ENCODE measurements at places on chromosomes 12 and 14. TPM values are rescaled to one million over a fixed set of nuclear protein-coding genes. Genes with fewer than 3 reads are reported as not detected.

PRIMA1 gene
- total RNA-seq, result 2.3 TPM

EFS gene
- total RNA-seq, result 32.1 TPM

CLEC4C gene
- total RNA-seq, result 0.26 TPM

GRCh38 chr14:64422756-64423155 is 34.6 kb downstream of the MTHFD1 start:
- peaks cover 59% of the 10 kb centered on the region for H3K36me3 ChIP-seq
- no peaks in the 10 kb centered on the region for H3K27me3 ChIP-seq
- peak overlapping the region; percentile 48 for H3K27ac ChIP-seq

DNA sequence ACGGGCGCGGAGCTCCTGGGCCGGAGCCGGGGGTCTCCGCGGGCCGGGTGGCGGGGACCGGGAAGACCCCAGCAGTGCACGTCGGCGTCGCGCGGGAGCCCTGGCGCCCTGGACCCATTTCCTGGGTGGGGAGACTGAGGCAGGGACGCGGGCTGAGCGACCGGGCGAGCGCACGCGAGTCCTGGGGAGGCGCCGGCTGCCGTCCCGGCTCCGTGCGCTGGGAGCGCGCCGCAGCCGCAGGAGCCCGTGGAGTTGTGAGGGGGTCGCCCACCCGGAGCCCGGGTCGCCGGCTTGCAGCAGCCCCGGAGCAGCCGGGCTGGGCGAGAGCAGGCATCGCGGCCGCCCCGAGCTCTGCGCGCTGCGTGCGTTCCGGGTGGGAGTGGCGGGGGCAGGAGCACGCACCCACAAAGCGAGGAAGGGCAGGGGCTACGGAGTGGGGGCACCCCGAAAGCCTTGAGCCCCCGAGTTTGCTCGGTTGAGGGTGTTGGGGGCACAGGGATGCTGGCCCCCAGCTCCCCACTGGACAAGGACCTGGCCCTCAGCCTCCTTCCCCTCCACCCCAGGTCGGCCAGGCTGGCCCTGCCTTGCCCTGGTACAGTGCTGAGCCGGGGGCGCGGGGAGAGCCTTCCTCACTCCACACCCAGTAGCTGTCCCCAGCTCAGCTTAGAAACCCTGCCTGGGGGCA is 620 bp downstream of the MMP17 start:
- H3K36me3 ChIP-seq, result peaks cover 2% of the 10 kb centered on the region
- no peaks in the 10 kb centered on the region for H3K4me1 ChIP-seq
- no peaks in the 10 kb centered on the region for H3K27me3 ChIP-seq
- H3K27ac ChIP-seq, result no peak overlapping the region
- H3K4me3 ChIP-seq, result peak overlapping the region; percentile 88
- DNase-seq, result peak; percentile 51

GRCh38 chr12:94705676-94706075 is 55.3 kb upstream of the TMCC3 start:
- DNase-seq, result no peak
- H3K36me3 ChIP-seq, result no peaks in the 10 kb centered on the region
- no peak overlapping the region for H3K4me3 ChIP-seq
- no peaks in the 10 kb centered on the region for H3K4me1 ChIP-seq
- H3K27ac ChIP-seq, result no peak overlapping the region

- no peak overlapping the region for H3K4me3 ChIP-seq
- no peak for DNase-seq
- no peaks in the 10 kb centered on the region for H3K36me3 ChIP-seq
- H3K27ac ChIP-seq, result no peak overlapping the region
These were observed 157.7 kb downstream of the TTC7B start for GRCh38 chr14:90658541-90658967.

DNA sequence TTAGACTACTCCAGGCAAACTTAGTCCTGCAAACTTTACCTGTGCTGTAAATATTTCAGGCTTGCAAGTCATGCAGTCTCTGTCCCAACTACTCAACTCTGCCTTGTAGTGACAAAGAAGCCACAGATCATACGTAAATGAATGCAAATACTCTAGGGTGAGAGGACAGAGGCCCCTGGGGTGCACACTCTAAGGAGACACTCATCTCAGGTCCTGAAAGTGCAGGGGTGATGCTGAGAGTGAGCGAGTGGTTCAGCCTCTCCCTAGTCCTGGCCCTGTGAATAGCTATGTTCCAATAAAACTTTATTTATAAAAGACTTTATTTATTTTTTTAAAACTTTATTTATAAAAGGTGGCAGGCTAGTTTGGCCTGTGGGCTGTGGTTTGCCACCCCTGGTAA is 34.9 kb downstream of the HCAR2 start:
- H3K27ac ChIP-seq, result no peak overlapping the region
- no peak overlapping the region for H3K4me3 ChIP-seq
- DNase-seq, result peak; percentile 42
- no peaks in the 10 kb centered on the region for H3K27me3 ChIP-seq
- peaks cover 3% of the 10 kb centered on the region for H3K4me1 ChIP-seq

GRCh38 chr12:5612556-5613410 is 180.9 kb downstream of the NTF3 start:
- no peaks in the 10 kb centered on the region for H3K4me1 ChIP-seq
- H3K4me3 ChIP-seq, result no peak overlapping the region
- H3K27me3 ChIP-seq, result no peaks in the 10 kb centered on the region
- DNase-seq, result no peak
- no peaks in the 10 kb centered on the region for H3K36me3 ChIP-seq

- no peak for DNase-seq
- H3K4me3 ChIP-seq, result no peak overlapping the region
- no peak overlapping the region for H3K27ac ChIP-seq
- H3K4me1 ChIP-seq, result no peaks in the 10 kb centered on the region
These were observed 43.8 kb downstream of the ALDH1L2 start for GRCh38 chr12:105040476-105040875.

- no peaks in the 10 kb centered on the region for H3K36me3 ChIP-seq
- DNase-seq, result no peak
- no peak overlapping the region for H3K27ac ChIP-seq
- H3K27me3 ChIP-seq, result no peaks in the 10 kb centered on the region
- H3K4me3 ChIP-seq, result no peak overlapping the region
These were observed 50.4 kb upstream of the CLMN start for GRCh38 chr14:95370076-95370475.

DNA sequence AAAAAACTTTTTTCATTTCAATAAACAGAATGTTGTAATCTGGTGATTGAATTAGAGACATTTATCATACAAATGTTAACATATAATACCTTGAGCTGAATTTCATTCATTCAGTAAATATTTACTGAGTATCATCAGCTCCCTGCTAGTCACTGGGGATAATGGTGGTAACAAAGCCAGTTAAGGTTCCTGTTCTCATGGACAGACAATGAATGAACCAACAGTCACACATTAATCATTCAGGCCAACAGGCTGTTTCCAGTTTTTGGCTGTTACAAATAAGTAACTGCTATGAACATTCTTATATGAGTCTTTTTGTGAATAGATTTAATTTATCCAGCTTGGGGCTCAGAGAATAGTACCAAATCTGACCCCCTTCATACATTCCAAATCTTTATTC is 13.5 kb downstream of the EXD2 start:
- H3K27ac ChIP-seq, result no peak overlapping the region
- H3K4me3 ChIP-seq, result no peak overlapping the region
- H3K27me3 ChIP-seq, result no peaks in the 10 kb centered on the region
- peaks cover 5% of the 10 kb centered on the region for H3K36me3 ChIP-seq

GRCh38 chr14:76910371-76910890 is 84.2 kb downstream of the LRRC74A start:
- no peaks in the 10 kb centered on the region for H3K36me3 ChIP-seq
- H3K27me3 ChIP-seq, result no peaks in the 10 kb centered on the region
- H3K4me3 ChIP-seq, result no peak overlapping the region
- H3K4me1 ChIP-seq, result peaks cover 2% of the 10 kb centered on the region
- no peak for DNase-seq
- H3K27ac ChIP-seq, result no peak overlapping the region

GRCh38 chr14:50230701-50231474 is 490 bp downstream of the SOS2 start:
- H3K4me3 ChIP-seq, result peak overlapping the region; percentile 82
- H3K27me3 ChIP-seq, result no peaks in the 10 kb centered on the region
- peaks cover 8% of the 10 kb centered on the region for H3K36me3 ChIP-seq
- no peaks in the 10 kb centered on the region for H3K4me1 ChIP-seq
- H3K27ac ChIP-seq, result no peak overlapping the region

DNA sequence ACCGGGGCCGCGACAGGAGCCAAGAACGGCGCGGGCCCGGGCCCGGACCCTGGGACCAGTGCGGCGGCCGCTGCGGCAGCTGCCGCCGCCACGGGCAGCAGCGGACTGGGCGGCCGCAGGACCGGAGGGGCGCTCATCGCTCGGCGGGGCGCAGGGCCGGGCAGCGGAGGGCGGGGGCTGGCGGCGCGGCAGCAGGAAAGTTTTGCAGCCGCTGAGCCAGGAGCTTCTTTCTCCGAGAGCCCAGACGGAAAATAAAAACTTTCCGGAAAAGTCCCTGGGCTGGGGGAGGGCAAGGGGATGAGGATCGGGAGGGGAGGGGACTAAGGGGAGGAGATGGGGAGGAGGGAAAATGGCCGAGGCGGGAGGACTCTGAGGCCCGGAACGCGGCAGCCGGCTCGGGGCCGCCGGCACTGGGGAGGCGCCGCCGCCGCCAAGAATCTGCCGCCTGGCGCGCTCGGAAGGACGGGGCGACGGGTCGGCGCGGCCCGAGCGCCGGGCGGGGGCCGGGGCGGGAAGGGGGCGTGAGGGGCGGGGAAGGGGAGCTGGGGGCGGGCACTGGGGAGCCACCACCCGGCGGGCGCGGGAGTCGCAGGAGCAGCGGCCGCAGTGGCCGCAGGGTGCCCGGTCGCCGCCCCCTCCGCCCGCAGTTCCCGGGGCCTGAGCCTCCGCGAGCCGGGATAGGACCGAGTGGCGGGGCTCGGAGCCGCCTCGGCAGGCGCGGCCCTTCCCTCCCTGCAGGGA is at the start of gene PRKD1:
Gene PRKD1 (minus strand): TSS at position 472 of the 741 bp plus-strand sequence.
- H3K4me1 ChIP-seq, result peaks cover 4% of the 10 kb centered on the region
- H3K27me3 ChIP-seq, result peaks cover 2% of the 10 kb centered on the region
- H3K27ac ChIP-seq, result no peak within 1 kb of the TSS
- peak within 1 kb of the TSS; percentile 84 for H3K4me3 ChIP-seq
- peak; percentile 65 for DNase-seq
- H3K36me3 ChIP-seq, result no peaks in the 10 kb centered on the region

DNA sequence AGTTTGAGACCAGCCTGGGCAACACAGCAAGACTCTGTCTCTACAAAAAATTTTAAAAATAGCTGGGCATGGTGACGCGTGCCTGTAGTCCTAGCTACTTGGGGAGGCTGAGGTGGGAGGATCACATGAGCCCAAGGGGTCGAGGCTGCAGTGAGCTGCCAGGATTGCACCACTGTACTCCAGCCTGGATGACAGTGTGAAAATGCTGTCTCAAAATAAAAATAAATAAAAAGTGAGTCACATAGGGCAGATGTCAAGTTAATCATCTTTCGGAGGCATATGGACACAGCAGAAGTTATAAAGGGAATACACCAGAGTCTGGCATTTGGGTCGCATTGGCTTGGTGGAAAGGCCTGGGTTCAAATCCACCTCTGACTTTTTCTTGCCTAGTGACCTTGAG is 92.7 kb downstream of the PHETA1 start:
- no peak overlapping the region for H3K4me3 ChIP-seq
- DNase-seq, result no peak
- no peak overlapping the region for H3K27ac ChIP-seq
- H3K36me3 ChIP-seq, result peaks cover 7% of the 10 kb centered on the region
- H3K27me3 ChIP-seq, result no peaks in the 10 kb centered on the region
- H3K4me1 ChIP-seq, result no peaks in the 10 kb centered on the region

DNA sequence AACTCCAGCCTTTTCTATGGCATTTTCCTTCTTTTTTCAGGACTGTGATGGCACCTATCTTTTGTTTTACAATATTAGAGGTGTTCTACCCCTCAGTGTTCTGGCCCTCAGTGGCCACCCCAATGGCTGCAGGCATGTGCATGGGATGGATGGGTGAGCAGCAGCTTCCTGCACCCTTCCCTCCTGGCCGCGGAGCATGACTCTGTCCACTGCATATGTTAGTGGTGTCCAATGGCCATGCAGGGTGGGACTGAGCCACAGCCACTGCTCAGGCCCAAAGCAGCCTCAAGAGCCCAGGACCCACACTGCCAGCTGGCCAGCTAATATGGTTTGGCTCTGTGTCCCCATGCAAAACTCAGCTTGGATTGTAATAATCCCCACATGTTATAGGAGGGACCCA is 1032.3 kb upstream of the FBXO33 start:
- no peaks in the 10 kb centered on the region for H3K4me1 ChIP-seq
- H3K27ac ChIP-seq, result no peak overlapping the region
- peaks cover 14% of the 10 kb centered on the region for H3K36me3 ChIP-seq
- no peaks in the 10 kb centered on the region for H3K27me3 ChIP-seq
- no peak for DNase-seq

GRCh38 chr14:77314539-77315457 is 5.9 kb downstream of the POMT2 start:
- H3K27me3 ChIP-seq, result no peaks in the 10 kb centered on the region
- H3K4me1 ChIP-seq, result peaks cover 10% of the 10 kb centered on the region
- DNase-seq, result no peak

DNA sequence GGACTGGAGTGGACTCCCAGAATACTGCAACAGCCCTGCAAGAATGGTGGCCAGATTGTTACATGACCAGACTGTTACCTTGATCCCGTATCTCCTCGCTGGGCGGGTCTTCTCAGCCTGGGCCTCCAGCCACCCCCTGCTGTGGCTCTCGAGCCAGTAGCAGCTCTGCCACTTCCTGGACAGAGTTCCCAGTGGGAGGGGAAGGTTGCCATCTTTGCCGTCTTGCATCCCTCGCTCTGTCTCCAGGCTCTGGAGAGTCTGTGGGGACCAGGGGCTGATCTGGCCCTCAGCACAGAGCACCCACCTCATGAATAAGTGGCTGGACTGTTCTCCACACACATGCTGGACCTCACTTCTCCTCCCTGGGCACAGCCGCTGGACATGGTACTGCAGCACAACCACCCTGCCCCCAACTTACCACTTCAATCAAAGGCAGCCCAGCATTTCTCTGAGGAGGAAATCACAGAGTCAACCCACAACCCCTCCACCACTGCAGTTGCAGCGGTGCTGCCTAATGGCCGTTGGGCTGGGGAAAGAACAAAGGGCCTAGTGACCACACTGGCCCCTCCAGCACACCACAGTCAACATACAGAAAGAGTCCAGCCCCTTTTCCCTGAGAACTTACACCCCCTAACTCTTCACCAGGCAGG is 6.9 kb upstream of the KLRF1 start:
- H3K4me1 ChIP-seq, result no peaks in the 10 kb centered on the region
- H3K36me3 ChIP-seq, result no peaks in the 10 kb centered on the region
- H3K27me3 ChIP-seq, result no peaks in the 10 kb centered on the region
- H3K27ac ChIP-seq, result no peak overlapping the region
